NCI-H69 (cell line): ENCODE measurements at places on chromosomes 2 and 18.

DNA sequence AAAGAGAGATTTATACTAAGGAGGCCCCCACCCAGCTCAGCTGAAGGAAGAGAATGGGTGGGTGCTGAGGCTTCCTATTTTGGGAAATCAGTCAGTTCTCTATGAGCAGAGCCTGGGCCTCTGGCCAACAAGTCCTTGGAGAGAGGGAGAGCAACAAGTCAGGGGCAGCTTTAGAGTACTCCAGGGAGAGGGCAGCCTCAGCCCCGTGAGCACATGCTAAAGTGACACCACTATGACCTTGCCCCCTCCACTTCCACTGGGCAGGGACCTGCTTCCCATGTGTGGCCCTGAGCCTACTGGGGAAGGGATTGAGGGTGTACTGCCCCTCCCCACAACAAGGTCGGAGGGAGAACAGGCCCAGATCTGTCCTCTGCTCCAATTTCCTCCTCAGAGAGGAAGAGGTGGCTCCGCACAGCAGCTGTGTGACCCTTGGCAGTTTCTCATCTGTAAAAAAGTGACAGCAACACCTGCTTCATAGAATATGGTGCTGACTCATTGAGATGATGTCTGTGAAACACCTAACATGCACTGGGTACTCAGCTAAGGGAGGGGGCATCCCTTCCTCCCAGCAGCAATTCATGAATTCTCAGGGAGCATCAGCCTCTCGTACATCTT, 72.9 kb downstream of the CLHC1 start:
- peak; percentile 87 for DNase-seq

GRCh38 chr18:79156327-79156726, 87.1 kb downstream of the ATP9B start:
- no peak for DNase-seq

- DNase-seq: no peak
Observed at GRCh38 chr2:237290261-237290660, 123.7 kb downstream of the COL6A3 start.

- peak; percentile 41 for DNase-seq
Observed at GRCh38 chr2:166384774-166385173, 9.0 kb upstream of the SCN9A start.
